DMS 273 treated with DMSO at 0.1 percent for 48 hours (cell line): ENCODE measurements at places on chromosomes 1 and 21.
A peak's percentile ranks its signal among the peaks of the same experiment; 100 is the strongest.

GRCh38 chr21:16004086-16004485, 274.3 kb downstream of the USP25 start:
- no peak for DNase-seq

DNA sequence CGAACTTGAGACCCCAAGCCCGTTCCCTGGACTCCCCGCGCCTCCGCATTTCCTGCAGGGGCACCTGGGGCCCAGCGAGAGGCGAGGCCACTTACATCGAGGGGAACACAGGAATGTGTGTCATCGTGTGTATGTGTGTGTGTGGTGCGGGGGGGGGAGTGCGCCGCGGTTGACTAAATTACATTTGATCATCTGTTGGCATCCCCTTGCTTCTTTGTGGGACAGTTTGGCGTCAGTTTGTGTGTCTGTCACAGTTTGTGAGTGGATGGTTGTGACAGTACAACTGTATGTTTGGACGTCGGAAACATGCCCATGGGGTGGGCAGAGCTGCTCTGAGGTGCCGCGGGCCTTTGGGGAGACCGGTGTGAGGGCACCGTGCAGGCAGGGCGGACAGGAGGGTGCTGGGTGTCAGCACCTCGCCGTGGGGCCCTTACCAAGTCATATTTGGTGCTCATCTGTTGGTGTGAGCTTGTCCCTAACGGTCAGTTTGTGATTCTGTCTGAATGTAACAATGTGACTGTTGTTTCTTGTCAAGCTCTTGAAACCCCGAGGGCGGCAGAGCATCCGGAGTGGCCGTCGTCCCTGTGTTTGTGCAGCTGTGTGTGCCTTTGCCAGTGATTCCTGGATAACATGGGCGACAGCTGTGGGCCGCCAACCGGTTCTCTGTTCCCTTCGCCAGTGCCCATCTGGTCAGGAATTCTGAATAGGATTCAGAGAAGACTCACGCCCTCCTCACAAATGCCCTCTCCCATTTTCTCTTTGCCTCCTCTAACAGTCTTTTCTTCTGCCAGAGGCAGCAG, 899 bp downstream of the OPRD1 start:
- peak; percentile 83 for DNase-seq

DNA sequence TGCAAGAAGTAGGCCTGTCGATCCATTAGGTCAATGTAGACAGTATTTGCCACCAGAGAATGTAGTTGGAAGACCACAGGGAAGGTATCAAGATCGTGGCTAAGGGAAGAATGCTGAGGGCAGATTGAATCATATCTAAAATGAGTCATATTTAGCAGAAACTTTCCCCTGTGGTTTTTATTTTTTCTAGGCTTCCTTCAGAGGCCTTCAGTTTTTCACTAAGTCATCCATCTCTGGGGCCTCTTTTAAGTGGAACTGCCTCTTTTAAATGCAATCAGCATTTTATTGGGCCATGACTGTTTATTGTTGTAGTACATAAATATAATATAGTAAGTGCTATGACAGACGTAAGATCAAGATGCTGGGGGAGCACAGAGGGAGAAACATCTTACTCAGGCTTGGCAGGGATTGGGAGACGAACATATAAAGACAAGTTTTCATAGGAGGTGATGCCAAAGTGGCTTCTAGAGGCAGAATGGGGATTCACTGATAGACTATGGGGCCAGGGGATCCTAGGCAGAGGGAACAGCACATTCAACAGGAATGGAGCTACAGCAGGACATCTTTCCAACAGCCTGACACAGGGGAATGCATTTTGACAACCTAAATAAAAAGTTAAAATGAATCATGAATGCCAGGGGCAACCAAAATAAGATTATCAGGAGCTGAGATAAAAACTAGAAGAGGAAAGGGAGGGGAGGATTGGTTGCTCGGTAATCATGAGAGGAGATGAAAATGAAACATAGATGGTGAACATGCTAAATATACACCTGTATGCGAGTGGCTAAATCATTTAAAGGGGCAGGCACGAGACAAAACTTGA, 20.1 kb downstream of the UBE2U start:
- DNase-seq: no peak

- DNase-seq: no peak
Measured at GRCh38 chr1:224736619-224737352, 120.7 kb downstream of the CNIH3 start.

DNA sequence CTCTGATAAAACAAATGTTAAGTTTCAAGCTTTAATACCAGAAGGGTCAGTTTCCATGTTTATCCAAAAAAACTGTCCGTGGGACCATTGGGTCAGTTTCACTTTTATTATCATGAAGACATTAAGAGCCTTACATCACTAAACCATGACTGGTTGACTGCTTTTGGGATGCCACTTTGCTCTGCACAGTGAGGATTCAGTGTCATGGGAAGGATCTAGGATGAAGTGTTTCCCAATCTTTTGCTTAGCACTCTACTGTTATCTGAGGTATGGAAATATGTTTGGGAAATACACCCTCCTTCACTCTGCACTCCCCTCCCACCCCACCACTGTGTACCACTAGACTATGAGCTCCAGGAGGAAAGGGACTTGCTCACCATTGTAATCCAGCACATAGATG, 16.3 kb downstream of the RPS6KC1 start:
- no peak for DNase-seq

DNA sequence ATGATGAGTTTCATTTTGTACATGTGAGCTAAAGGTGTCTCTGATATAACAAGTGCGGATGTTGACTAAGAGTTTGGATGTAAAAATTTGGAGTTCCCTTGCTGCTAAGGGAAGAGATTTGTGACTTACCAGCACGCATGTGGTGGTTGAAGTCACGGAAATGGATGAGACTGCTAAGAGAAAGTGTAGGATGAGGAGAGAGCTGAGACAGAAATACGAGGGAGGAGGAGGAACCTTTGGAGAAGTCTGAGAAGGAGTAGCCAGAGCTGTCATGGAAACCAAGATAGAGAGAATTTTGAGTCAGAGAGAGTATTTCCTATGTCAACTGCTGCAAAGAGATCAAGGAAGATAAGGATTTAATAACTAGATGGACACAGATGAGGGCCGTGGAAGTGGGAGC, 106.5 kb upstream of the COL24A1 start:
- no peak for DNase-seq

DNA sequence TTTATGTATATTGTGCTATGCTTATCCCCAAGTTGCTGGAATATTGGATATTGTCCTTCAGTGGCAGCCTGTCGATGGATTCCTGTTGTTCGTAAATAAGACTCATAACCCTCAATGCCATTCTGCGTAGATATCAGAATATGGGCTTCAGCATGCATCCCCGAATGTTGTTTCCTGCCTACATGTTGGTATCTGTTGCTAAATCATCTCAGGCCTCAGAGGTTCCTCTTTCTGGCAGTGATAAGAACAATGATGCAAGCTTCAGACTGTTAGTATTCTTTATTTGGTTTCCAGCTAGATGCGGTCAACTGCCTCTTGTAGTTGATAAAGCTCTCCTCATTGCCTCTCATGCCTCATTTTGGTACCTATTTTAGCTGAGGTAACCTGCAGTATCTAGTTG, 2082.6 kb downstream of the MRPL39 start:
- DNase-seq: no peak

- no peak for DNase-seq
Measured at GRCh38 chr1:5651964-5652821, 340.0 kb downstream of the NPHP4 start.

GRCh38 chr1:95022644-95022926, 50.2 kb downstream of the ALG14 start:
- no peak for DNase-seq

GRCh38 chr21:14771593-14771992, 225.5 kb upstream of the SAMSN1 start:
- DNase-seq: no peak

DNA sequence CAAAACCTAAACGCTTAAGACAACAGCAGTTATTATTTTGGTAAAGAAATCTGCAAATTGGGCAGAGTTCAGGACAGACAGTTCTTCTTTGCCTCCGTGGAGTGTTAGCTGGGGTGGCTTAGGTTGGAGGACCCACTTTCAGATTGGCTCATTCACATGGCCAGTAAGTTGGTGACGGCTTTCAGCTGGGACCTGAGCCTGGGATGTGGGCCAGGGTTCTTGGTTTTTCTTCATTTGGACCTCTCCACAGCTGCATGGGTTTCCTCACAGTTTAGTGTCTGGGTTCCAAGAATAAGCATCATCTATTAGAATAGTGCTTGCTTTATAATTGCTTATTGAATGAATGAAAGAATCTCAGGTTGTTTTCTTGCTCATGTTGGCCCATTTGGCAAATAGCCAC, 72.2 kb downstream of the ATF6 start:
- no peak for DNase-seq

DNA sequence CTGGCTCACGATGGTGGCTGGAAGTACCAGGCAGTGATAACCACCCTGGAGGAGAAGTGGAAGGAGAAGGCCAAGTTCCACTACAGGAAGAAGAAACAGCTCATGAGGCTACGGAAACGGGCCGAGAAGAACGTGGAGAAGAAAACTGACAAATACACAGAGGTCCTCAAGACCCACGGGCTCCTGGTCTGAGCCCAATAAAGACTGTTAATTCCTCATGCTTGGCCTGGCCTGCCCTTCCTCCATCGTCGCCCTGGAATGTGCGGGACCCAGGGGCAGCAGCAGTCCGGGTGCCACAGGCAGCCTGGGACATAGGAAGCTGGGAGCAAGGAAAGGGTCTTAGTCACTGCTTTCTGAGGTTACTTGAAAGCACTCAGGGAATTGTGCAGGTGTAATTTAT, 10.8 kb downstream of the IL24 start:
- no peak for DNase-seq

GRCh38 chr21:45499970-45500577, 42.2 kb downstream of the SLC19A1 start:
- no peak for DNase-seq

DNA sequence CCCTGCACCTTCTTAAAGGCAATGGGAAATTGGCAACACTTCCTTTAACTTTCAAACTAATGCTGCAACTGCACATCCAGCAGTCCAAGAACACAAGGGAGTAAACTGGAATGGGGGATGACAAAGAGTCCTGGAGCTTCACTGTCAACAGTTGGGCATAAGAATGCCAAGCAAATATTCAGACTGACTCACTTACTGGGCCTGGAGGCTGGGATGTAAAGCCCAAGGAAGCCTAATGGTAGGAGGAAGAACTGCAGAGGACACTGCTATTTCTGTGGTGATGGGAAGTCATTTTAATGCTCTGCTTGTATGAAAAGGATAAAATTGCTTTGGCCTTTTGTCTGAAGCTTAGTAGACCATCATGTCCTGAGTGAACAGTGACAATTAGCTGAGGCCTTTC, 15.7 kb upstream of the DMRTA2 start:
- DNase-seq: no peak

DNA sequence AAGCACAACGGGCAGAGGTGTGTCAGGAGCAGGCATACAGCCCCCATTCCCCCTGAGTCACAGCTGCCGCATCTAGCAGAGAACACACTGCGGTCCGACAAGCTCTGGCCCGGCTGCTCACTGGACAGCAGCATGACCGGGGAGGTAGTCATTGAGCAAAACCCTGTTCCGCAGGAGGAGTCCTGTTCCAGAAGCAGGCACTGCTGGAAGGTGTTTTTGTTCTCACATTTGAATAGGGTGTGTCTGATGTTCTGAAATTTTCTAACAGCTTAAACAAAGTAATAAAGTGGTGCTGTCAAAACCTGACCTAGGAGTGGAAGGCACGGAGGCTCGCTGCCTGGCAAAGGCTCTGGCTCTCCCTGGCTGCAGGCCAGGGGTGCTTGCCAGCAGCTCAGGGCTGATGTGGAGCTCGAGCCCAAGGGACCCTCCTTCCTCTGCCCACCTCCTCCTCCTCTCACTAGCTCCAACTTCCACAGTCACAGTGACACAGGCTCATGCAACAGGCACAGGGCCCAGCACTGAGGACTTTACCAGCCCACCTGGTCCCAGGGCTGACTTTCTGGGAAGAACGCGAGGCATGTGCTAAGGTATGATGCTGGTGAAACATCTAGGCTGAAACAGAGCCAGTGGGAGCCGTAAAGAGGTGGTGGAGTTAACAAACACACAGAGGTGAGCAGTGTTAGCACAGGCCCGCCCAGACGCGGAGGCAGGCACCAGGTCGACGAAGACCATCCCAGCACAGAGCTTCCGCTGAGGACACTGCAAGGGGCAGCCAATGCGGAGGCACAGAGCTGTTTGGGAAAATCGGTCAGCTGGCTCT, 118.6 kb upstream of the IFFO2 start:
- DNase-seq: no peak

- no peak for DNase-seq
Measured at GRCh38 chr21:38688068-38688467, 117.7 kb upstream of the ETS2 start.

DNA sequence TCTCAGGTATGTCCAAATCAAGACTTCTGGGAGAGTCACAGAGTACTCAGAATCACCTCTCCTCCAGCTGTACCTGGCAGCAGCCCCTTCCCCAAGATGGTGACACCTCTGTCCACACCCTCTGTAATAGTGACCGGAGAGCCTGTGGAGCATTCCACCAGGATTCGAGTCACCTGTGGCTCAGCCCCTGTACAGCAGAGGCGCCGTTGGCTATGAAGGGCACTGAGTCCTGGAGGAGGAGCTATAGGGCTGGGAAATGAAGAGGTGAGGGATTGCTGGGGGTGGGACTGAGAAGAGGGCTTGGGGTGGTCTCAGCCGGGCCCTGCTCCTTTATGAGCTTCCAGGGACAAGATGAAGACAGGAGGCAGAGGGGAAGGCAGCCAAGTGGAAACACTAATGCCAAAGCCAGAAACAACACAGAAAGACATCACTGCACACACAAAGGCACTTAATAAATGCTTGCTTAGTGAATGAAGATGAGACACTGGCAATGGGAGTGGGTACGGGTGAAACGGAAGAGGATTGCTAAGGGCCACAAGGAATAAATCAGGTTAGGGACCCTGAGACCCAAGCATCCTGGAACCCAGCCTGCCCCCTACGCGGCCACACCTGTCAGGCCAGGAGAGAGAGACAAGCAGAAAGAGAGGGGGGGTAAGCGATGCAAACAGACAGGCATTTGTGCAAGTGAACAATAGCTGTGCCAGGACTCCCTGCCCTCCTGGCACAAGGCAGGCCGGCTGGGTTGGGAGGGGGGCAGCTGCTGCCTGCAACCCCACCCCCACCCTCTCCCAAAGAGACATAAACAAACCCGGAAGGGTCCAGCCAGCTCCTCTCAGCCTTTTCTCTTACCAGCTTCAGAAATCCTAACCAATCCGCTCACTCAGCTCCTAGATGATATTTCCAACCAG, 3.9 kb downstream of the ARHGEF2 start:
- DNase-seq: no peak

DNA sequence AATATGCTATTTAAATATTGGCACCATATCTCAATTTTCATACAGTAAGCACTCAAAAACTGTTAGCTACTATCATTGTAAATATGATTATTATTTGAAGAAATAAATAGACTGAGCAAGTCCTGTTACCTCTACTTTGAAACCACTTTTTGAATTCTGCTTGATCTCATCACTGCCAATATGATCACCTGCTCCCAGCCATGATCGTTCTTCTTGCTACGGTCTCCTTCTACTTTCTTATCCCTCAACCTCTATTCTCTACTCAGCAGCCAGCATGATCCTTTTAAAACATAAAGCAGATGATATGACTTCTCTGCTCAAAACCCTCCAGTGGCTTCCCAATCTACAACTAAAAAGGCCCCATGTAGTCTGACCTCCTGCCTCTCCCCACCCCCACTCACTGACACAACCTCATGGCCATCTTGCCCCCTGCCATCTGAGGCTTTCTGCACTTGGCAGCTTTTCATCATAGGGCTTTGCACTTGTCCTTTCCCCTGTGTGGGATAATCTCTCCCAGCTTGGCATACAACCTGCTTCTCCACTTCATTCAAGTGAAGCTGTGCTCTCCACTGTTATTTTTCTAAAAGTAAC, 27.2 kb downstream of the CD34 start:
- no peak for DNase-seq

- no peak for DNase-seq
Measured at GRCh38 chr1:110370827-110371226, 20.0 kb downstream of the SLC16A4 start.
